Cardiac fibroblast (primary cell): ENCODE measurements at places on chromosomes 11 and 22.
A peak's percentile ranks its signal among the peaks of the same experiment; 100 is the strongest.

DNA sequence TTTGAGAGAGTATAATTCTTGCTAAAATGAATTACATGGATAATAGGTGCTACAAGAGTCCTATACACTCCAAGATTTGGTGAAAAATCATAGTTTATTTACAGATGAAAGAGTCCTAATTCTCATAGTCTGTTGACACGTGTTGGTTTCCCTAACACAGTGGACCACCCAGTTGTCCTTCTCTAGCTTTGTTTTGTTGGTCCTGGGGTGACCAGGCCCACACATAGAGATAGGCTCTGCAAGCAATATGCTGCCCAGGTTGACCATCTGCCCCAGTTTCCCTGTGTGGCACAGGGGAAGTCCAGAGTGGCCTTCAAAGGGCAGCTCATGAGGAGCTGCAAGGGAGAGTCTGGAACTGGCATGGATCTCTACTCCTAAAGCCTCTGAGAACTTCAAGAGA is 184.9 kb downstream of the MAML2 start:
- no peak for DNase-seq

DNA sequence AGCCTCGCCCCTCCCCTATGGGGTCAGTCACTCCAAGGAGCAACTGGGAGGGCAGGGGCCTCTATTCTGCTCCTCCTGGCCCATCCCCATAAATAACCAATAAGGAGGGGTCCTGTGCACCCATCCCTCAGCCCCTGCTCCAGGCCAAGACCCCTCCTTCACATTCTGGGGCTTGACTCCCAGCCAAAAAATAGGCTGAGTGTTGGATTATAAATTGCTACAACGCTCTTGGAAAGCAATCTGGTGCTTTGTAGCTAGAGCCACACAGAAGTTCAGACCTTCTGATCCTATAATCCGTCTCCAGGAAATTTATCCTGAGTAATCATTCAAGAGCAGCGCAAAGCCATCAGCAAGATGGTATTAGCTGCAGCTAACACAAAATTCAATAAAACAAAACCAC is 42.5 kb downstream of the ABCC8 start:
- DNase-seq: no peak

DNA sequence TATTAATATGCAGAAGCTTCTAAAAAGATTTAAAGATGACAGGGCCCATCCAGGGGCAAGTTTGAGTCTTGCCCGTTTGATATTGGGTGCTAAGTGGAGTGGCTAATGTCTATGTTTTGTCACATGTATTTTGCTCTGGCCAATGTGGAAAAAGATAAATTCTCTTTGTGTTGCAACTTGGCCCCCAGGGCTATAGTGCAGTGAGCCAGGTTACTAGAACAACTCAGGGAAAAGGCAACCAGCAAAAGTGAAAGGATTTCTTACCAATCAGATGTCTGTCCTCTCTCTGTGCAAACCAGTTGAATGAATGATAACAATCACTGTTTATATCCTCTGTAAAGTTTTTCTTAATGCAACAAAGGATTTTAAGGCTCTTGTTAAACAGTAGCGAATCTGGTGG is 4.6 kb upstream of the CLNS1A start:
- DNase-seq: no peak

DNA sequence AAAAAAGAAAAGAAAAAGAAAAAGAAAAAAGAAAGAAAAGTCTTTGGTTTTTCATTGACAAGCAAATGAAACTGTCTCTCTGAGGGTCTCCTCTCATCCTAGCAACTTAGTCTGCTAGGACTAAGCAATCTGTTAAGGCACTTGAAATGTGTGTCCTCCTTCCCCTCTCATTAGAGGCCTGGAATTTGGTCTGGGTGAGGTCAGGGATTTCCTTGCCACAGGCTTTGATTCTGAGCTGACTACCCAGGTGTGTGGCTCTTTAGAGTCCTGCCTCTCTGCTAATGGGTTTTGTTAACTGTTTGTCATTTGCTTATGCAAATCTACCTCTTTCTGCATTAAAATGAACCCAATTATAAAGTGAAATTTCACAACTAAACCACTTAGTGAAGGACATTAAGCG is 18.3 kb upstream of the PKNOX2 start:
- no peak for DNase-seq

GRCh38 chr11:78560826-78561484 is 13.7 kb downstream of the NARS2 start:
- DNase-seq: peak; percentile 66

DNA sequence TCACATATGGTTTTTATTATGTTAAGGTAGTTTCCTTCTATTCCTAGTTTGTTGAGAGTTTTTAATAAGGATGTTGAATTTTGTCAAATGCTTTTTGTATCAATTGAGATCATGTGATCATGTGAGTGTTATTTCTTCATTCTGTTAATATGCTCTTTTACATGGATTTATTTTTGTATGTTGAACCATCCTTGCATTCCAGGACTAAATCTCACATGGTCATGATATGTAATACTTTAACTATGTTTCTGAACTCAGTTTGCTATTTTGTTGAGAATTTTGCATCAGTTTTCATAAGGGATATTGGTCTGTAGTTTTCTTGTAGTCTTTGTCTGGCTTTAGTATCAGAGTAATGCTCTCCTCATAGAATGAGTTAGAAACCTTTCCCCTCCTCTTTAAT is 43.2 kb downstream of the KCNQ1 start:
- no peak for DNase-seq

GRCh38 chr22:39255449-39256185 is 10.8 kb upstream of the PDGFB start:
- no peak for DNase-seq

- no peak for DNase-seq
Observed at GRCh38 chr11:14240221-14240620, 118.8 kb downstream of the RRAS2 start.

GRCh38 chr11:3156661-3157311 is 8.3 kb downstream of the OSBPL5 start:
- DNase-seq: no peak

DNA sequence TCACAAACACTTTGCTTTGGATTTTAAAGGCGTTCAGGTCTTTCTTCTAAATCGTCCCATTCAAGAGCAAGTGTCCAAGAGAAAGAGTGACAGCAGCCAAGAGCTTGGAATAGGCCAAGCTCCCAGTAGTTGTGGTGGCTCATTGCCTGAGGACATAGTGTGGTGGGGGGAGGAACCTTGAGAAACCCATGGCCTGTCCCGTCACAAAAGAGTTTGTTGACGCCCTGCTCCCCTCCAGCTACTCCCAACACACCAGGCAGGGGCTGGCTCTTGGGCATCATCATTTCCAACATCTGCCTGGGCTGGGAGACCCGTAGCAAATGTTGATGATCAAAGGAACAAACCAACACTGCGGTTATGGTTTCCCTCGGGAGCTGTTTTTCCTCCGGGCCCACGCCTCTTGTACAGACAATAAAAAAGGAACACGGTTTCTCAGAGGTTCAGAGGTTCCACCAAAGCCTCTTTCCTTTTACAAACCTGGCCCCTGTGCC is 20.8 kb downstream of the FADS3 start:
- peak; percentile 70 for DNase-seq

- peak; percentile 32 for DNase-seq
Observed at GRCh38 chr11:68313574-68314202, 1.3 kb downstream of the LRP5 start.

- DNase-seq: no peak
Observed at GRCh38 chr11:118234833-118235232, 10.0 kb upstream of the JAML start.

- DNase-seq: no peak
Observed at GRCh38 chr11:109785198-109785597, 308.0 kb upstream of the ZC3H12C start.

DNA sequence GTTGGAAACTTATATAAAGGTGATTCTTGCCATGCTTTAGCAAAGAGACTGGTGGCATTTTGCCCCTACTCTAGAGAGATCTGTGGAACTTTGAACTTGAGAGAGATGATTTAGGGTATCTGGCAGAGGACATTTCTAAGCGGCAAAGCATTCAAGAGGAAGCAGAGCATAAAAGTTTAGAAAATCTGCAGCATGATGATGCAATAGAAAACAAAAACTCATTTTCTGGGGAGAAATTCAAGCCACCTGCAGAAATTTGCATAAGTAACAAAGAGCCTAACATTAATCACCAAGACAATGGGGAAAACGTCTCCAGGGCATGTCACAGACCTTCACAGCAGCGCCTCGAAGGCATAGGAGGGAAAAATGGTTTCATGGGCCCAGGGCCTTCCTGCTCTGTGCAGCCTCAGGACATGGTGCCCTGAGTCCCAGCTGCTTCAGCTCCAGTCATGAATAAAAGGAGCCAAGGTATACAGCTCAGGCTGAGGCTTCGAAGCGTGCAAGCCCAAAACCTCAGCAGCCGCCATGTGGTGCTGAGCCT is 83.4 kb downstream of the MRTFA start:
- DNase-seq: no peak

- no peak for DNase-seq
Observed at GRCh38 chr11:122046438-122046837, 69.6 kb downstream of the BLID start.

- DNase-seq: no peak
Observed at GRCh38 chr22:45784357-45785277, 113.0 kb downstream of the ATXN10 start.

- DNase-seq: no peak
Observed at GRCh38 chr11:73413256-73413655, 37.1 kb downstream of the RELT start.

DNA sequence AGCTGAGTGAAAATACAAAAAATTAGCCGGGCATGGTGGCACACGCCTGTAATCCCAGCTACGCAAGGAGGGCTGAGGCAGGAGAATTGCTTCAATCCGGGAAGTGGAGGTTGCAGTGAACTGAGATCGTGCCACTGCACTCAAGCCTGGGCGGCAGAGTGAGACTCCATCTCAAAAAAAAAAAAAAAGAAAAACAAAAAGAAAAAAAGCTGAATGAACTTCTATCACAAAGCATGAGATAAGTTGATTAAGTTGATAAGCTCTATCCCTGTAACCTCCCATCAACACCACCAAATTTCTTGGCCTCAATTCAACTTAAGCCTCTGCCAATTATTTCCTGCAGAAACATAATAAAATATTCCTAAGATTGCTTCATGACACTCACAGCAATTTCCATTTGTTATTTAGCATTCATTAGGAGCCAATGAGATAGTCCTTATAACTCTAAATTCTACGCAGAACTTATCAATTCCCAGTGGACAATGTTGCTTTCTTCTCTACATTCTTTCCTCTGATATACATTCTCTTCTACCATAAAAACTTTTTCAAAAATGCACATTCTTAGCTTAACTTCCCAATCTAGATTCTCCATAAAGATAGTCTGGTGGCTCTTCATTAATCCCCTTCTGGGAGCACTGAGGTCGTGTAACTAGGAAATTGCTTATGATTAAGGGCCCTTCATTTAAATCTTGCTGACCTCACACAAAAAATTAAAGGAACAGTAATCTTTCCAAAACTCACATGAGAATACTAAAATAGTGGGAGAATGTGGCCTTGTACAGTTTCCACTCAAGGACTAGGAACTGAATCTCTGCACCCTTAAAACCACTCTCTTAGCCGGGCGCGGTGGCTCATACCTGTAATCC is 2.9 kb downstream of the AMBRA1 start:
- no peak for DNase-seq

- peak; percentile 32 for DNase-seq
Observed at GRCh38 chr11:19187833-19188258, 13.9 kb downstream of the CSRP3 start.

- DNase-seq: no peak
Observed at GRCh38 chr22:43313890-43314474, 29.2 kb downstream of the SCUBE1 start.

- DNase-seq: peak; percentile 36
Observed at GRCh38 chr22:43013355-43014315, 1.3 kb downstream of the PACSIN2 start.

DNA sequence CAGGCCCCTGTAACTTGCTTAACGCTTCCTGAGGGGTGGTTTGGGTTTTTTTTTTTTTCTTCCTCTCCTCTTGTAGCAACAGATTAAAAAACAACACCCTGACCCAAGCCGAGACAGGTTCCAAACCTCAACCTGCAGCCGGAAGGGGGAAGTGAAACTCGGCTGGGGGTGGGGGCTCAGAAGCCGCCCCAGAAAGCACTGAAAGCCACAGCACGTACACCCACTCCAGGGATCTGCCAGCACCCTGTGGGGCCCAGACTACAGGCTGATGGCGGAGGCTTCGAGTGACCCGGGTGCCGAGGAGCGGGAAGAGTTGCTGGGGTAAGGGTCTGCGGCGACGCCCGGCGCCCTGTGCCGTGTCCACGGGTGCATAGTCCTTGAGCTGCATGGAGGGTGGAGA is at the start of gene LSP1:
Gene LSP1 (plus strand): TSS at position 208 of the 400 bp plus-strand sequence. CDS start 61 bp downstream, at position 269.
- no peak for DNase-seq

DNA sequence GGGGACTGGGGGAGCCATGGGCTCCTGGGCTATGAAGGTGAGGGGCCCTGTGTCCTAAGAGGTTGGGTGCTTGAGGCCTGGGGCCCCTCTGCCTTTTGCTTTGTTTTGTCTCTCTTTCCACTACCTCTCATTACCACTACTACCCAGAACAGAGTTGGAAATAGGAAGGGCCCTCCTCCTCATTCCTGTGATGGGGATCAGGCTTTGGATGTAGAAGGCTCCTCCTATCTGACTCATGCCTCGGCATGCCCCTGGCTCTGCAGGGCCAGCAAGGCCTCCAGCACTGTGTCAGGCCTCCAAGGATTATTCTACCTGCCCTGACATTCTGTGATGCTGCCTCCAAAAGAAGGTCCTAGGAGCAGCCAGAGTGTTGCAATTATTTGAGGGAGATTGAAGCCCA is 766 bp downstream of the IZUMO1R start:
- peak; percentile 14 for DNase-seq

DNA sequence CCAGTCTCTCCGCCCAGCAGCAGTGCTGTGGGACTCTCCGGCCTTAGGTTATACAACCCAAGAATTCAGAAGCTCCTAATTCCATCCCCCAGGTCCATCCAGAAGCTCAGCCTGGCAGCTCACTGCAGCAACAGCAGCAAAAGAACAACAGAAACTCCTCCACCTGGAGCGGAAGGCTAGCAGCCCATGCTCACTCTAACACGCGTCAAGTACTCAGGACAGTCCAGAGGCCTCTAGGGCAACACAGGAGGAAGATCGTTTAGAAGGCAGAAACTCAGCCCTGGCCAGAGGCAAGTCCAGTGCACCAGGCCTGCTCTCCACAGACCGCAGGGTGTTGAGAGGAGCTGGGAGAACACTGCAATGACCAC is 17.1 kb downstream of the PLA2G6 start:
- no peak for DNase-seq

DNA sequence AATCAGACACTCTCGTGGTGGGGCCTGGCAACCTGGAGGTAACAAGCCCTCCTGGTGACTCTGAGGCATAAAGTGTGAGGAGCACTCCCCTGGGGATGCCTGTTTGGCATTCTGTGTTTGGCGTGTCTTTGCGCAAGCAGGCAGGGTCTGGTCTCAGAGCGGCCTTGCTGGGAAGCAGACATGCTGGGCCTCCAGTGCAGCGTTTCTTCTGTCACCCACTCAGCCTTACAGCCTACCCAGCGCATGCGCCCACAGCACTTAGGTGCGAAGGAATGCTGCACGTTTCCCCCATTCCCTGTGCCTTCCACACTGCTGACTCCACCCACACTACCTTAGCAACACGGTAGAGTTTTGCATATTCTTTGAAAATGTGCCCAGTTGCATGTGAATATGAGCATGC is 7.4 kb upstream of the CXCR5 start:
- no peak for DNase-seq

GRCh38 chr22:46484861-46485595 is 52.4 kb downstream of the CELSR1 start:
- DNase-seq: no peak

GRCh38 chr22:29078869-29079207 is 6.0 kb downstream of the KREMEN1 start:
- DNase-seq: no peak
